ENCODE measurements at places on chromosomes 2 and 18.

DNA sequence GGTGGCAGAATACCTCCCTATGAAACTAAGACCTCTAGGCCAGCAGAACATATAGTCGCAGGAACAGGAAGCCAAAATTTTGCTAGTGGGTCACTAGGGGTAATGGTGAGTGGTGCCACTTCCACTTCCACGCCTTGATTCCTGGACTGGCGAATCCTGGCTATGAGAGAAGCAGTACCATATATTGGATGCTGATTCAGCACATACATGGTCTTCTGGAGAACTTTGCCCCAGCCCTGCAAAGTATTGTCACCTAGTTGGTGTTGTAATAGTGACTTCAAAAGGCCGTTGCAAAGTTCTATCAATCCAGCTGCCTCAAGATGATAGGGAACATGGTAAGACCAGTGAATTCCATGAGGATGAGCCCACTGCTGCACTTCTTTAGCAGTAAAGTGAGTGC, 769.8 kb upstream of the GYPC start:
- DNase-seq, result no peak

- peak; percentile 51 for DNase-seq
These were observed 51.9 kb downstream of the VRK2 start for GRCh38 chr2:58098254-58099095.

DNA sequence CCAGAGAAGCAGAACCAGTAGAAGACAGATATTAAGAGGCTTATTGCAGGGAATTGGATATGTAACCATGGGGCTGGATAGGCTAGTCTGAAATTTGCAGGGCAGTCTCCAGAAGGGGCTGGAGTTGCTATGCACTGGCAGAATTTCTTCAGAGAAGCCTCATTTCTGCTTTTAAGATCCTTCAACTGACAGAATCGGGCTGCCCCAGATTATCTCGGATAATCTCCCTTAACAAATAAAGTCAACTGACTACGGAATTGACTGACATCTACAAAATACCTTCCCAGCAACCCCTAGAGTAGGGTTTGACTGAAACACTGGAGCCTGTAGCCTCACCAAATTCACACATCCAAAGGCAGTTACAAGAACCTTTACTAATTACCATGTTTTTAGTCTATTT, 136.4 kb downstream of the SOCS6 start:
- DNase-seq, result no peak

- DNase-seq, result no peak
These were observed 114.2 kb downstream of the CALCRL start for GRCh38 chr2:187333804-187334203.

DNA sequence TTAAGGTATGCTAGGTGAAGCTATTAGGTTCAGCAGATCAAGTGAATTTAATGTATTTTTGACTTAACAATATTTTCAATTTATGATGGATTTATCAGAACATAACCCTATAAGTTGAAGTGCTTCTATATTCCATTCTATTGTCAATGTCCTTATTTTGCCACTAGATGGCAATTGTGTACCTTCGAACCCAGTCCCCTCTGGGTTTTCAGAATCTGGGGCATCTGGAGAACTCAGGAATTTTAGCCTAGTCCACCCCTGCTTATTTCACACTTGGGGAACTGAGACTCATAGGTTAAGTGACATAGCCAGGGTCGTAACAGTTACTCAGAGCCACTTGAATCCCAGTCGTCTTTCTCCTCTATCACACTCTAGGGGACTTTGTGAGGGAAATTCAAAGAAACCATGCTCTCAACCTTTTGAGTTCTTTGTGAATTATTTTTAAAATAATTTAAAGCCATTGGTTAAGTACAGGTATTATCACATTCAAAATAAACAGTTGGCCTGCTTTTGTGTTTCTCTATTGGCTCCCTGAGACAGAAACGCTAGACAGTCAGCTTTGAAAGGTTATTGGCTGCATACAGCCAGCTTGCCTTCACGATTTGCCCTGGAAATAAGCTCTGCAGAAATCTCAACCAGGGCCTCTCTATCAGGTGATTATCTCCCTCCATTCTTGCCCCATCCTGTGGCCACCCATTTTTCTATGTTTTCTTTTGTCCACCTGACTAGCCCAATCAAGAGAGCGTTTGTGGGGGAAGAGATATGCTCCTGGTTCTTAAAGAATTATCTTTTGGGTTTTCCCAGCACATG, 145.0 kb downstream of the TTC27 start:
- DNase-seq, result peak; percentile 1

GRCh38 chr2:60830991-60831390, 50.4 kb upstream of the REL start:
- no peak for DNase-seq

DNA sequence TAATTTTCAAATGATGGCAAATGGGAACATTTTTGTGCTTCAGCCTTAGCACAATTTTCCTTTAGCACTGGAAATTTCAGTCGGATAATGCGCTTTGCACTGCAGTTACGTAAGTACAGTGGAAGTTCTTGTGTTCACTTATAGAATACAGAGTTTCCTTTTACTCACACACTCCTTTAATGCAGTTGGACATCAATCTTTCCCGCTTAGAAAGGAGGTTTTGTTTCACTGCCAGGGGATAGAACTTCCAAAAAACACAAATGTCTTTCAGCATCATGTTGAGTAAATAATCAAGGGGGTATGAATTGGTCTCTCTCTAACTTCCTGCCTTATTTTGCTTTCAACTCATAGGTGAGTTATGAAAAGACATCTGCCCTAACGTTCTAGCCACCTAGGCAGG, 63.2 kb downstream of the TGFA start:
- no peak for DNase-seq

- DNase-seq, result no peak
These were observed 64.3 kb upstream of the ACSL3 start for GRCh38 chr2:222796413-222797103.

DNA sequence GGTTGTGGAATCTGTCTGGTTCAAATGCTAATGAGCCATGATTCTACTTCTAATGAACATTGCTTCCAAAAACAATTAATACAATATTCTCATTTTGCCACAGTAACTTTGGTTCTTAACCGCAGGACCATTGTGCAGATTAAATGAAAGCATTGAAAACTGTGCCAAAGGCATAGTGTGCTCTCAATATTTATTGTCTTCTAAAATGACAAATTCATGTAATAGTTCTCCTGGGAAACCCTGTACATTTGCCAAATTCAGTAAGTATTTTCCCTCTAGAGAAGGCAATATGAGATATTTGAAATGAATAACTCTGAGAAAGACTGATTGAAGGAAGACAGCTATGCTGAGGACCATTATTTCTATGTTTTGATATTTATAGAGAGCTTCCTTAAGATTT, 246.3 kb downstream of the CCDC102B start:
- DNase-seq, result no peak

- no peak for DNase-seq
These were observed 63.6 kb upstream of the ATL2 start for GRCh38 chr2:38440655-38441054.

DNA sequence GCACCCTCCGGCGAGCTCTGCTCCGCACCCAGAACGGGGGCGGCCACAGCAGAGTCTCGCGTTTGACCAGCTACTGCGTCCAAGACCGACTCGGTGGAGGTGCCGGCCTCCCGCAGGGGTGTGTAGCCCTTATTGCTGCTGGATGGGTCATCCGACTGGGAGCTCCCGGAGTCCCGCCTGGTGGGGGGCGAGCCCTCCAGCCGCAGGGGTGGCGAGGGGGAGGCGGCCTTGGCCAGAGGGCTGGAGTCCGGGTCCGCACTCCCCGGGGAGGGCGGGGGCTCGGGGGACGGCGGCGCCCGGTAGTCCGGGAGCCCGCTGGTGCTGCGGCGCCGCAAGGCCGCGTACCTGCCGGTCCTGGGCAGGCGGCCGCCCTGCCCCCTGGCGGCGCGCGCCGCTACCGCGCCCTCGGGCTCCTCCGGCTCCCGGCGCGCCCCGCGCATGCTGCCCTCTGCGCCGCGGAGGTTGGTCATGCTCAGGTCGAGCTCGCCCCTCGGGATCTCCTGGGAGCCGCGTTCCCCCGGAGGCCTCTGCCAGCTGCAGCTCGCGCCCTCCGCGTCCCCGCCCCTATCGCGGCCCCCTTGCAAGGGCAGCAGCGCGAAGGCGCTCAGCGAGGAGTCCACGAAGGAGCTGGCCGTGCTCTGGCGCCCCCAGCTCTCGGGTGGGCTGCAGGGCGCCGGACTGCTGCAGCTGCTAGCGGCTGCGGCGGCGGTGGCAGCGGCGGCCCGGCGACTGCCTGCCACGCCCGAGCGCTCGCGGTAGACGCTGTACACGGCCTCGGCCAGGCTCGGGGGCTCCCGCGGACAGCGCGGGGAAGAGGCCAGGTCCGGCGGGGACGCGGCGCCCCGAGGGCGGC, 4.8 kb downstream of the TMEM200C start:
- DNase-seq, result no peak

Data from AML-193 (cell line).